Erythroblast (primary cell): ENCODE measurements at places on chromosomes 13 and 19.

DNA sequence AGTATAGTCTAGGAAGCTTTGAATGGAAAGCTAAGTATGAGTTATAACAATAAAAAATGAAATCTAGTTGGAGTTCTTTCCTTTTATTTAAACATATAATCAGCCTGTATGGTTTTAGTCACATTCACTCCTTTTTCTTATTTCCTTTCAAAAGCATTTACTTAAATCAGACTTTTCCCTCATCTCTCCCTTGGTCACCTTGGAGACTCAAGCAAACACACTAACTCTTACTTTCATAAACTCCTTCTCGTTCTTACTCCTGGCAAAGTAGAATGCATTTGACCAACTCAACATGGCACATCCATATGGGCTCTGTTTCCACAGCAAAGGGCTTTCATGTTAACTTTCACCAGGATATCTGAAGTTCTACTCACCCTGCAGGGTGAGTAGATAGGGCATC is 400.0 kb downstream of the LMO7 start:
- no peak for DNase-seq

DNA sequence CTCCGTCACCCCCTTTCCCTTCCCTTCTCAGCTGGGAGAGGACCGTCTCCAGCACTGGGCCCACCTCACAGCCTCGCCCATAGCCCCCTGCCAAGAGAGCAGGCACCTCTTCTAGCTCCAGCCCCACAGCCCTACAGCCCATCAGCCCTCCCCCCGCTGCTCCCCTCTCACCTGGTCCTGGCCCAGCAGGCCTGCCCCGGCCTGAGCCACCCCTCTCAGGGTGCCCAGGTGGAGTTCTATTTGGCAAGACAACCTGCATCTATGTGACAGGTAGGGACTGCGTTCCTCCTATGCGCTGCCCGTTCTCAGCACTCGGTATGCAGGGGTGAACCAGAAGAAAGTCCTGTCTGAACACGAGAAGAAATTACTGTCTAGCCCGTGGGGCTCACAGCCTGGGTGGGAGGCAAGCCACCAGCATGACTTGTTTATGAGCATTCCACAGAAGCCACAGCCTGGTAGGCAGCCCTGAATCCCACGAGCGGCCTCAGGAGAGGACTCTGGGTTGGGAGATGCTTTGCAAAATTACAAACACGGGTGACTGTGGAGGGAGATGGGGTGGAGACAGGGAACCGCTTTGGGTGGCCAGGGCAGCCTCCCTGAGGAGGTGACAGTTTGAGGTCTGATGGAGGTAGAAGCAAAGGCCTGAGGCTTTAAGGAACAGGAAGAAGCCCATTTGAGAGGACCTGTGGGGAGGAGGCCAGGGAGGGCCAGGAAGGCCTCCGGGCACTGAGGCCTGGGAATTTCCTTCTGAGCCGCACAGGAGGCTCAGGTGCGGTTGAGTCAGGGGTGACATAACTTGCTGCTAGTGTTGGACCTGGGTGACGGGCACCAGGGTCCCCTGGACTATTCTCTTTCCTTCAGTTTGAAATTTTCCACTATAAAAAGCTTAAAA is 1.2 kb upstream of the PLEKHF1 start:
- DNase-seq = no peak

DNA sequence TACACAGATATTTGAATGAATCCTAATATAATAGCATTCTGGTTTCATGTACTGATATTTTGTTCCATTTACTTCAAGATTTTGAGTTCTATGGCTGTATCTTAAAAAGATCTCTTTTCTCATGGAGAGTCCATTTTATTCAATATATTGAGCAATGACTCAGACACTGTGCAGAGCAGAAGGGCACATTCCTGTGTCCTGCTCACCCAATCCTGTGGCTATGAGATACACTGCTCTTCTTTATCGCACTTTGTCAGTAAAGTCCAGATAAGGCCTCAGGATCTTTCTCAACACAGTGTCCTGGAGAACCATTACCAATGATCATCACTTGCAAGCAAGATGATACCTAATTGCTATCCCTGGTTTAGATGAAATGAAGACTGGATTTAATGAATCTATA is 155.0 kb downstream of the CYSLTR2 start:
- peak; percentile 57 for DNase-seq

GRCh38 chr13:46605076-46605824 is 52.3 kb downstream of the LRCH1 start:
- no peak for DNase-seq

- peak; percentile 73 for DNase-seq
Observed at GRCh38 chr19:32675720-32676185, at the start of gene RGS9BP. RGS9BP (plus strand) TSS chr19:32675848; CDS start chr19:32676264, 416 bp downstream.

GRCh38 chr13:98751861-98752466 is 508 bp downstream of the SLC15A1 start:
- no peak for DNase-seq
